CD4-positive, alpha-beta T cell treated with Interleukin-17A for 1 hour (primary cell): ENCODE measurements at places on chromosomes 13 and 19.

DNA sequence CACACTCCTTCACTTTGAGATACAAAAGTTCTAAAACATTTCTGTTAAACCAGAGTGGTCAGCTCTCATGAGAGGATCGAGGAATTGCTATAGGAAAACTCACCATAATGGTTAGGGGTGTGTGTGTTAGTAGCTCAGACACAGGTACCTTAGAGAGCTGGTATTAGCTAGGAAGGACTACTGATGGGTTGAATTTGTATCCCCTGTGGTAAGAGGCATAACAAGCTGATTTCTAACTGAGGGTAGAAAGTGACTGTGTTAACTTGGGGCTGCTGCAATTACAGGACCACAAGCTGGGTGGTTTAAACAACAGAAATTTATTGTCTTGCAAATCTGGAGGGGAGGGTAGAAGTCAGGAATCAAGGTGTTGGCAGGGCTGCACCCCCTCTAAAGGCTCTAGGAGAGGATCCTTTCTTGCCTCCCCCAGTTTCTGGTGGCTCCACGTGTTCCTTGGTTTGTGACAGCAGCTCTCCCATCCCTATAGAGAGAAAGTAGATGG lies 17.4 kb downstream of the LEUTX start:
- DNase-seq = no peak

DNA sequence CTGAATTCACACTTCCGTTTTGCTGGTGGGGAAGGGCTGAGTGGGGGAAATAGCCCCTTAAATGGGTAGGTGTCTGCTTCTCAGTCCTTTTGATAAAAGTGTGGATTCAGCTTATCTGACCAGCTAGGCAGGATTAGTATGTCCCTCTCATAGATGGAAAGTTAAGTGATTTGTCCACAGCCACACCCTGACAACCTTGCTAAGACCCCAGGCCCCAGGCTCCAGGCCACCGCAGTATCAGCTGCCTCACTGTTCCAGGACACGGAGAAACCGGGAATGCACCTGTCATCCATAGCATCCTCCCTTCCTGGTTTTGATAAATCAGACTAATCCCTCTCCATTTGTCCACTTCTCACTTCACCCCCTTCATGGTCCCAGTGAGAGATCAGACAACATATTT lies 197.7 kb downstream of the USP12 start:
- no peak for DNase-seq

- DNase-seq = peak; percentile 36
Measured at GRCh38 chr13:97855570-97856303, 97.7 kb upstream of the IPO5 start.

GRCh38 chr13:58191754-58192153 lies 560.2 kb downstream of the PCDH17 start:
- DNase-seq = no peak

DNA sequence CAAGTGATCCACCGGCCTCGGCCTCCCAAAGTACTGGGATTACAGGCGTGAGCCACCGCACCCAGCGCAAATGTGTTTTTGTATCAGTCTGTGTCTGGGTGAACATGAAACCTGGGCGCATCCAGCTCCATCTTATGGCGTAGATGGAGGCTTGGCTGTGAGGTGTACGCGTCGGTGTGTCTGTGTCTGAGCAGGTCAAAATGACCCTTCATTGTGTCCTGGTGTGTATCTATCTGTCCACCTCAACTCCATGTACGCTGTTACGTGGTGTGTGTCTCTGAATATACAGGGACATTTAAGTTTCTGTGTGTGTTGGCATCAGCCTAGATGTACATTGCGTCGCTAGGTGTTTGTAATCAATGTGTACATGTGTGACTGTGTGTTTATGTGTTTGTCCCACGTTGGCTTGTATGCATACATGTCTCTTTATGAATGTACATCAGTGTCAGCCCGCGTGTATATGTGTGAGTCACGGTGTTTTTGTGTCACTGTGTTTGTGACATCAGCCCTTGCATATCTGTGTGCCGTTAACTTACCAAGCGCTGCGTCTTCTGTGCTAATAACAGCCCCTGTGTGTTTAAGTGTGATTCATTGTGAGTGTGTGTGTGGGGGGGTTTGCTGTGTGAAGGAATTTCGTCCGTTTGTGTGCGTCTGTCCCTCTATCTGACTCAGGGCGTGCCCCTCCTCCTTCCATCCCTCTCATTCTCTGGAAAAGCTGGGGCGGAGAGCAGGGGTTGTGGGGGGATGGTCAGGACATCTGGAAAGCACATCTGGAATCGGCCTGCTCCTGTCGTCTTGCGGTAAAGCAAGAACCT lies 6.4 kb downstream of the AXL start:
- DNase-seq = no peak

DNA sequence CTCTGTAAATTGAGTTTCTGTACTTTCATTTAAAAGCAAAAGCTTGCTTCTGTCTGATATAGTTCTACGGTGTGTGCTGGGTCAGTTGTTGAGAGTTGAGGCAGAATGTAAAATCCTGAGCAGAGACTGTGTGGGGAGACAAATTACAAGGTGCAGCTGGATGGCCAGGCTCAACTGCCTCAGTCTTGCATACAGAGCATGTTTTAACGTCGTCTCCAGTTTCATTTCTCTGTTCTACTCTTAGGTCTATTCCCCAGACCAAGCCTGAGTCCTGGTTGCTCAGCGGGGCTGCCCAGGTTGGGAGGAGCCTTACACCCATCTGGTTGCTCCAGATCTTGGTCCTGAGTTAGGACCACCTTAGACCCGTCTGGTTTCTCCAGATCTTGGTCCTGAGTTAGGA lies 54.4 kb upstream of the MEDAG start:
- DNase-seq = no peak

DNA sequence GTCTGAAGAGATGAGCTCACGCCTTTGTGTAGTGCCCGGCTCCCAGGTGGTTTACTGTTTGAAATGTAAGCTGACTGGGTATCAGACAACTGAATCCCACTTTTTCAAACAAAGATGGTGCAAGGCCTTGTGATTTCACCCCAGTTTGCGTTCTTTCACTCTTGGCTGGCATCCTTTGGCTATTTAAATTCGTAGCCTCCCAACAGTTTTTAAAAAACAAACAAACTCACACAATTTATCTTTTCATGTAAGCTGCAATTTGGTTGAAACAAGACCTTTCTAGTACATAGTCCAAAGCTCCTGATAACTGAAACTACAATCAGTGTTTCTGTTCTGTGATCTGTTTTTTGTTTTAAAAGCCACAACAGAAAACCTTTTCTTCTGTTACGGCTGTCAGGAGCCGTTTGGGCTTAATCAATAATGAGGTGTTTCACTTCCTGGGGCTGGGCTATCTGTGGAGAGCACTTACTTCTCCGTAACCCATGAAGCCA lies 65.1 kb upstream of the NPAS1 start:
- peak; percentile 48 for DNase-seq

GRCh38 chr19:52987221-52987620 lies 24.5 kb upstream of the ZNF816 start:
- DNase-seq = no peak
